Smooth muscle cell of the pulmonary artery (primary cell): ENCODE measurements at places on chromosomes 11 and 22. TPM values are rescaled to one million over a fixed set of nuclear protein-coding genes. Genes with fewer than 3 reads are reported as not detected.

Gene EHF
- total RNA-seq = 0.20 and 0.33 TPM in 2 replicates

Gene OR2D2
- 0.13 and 0.36 TPM in 2 replicates for total RNA-seq

Gene ROBO4
- total RNA-seq = 0.36 and 1.2 TPM in 2 replicates

Gene CHADL
- 1.1 and 1.2 TPM in 2 replicates for total RNA-seq

Gene KIRREL3
- 4.6 and 5.0 TPM in 2 replicates for total RNA-seq
